ENCODE measurements at places on chromosomes 13 and 19.
A peak's percentile ranks its signal among the peaks of the same experiment; 100 is the strongest.

- no peak for DNase-seq
Observed at GRCh38 chr13:99418103-99418842, 83.0 kb upstream of the TM9SF2 start.

DNA sequence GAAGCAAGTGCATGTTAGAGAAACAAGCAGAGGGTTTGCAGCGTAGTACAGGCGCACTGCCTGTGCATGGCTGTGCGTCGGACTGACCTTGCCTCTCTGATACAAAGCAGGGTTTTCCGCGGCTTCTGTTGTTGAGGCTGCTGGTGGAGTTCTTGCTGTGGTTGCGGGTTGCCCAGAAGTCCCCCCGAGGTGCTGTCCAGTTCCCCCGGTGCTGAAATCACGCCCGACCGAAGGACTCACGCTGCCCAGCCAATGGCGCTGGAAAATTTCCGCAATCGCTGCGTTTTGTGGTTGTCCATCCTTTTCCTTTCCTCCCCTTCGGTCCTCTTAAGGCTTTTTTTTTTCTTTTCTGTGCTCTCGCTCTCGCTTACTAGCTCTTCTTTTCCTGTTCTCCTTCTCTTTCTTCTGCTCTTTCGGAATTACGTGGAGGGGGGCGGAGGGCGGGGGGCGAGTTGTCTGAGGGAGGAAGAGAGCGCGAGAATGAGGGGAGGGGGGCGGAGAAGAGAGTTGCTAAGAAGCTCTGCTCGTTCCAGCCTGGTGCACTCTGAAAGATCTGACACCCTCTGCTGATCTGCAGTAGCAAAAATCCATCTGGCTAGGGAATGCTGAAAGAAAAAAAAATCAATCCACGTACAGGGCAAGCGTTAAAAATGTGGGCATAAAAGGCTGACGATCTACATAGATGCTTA lies at the start of gene SLITRK1:
TSS of gene SLITRK1 (minus strand) at position 558 of the 689 bp plus-strand sequence. CDS start 967 bp downstream, outside the sequence.
- DNase-seq = no peak

DNA sequence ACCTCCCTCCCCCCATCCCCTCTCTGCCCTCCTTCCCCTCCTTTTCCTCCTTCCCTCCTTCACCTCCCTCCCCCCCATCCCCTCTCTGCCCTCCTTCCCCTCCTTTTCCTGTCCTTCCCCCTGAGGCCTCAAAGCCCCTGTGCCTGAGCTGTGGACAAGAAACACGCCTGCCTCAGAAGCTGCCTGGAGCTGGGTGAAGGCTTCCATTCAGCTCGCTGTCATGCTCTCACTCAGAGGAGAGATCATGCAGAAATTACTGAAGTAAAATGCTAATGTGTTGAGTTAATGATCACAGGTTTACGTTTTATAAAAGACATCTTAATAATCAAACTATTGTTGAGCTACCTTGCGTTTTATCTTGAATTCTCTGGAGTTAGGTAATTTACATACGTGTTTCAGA lies 114.5 kb downstream of the ATP11A start:
- DNase-seq = no peak

- DNase-seq = no peak
Observed at GRCh38 chr13:26500618-26501320, 56.7 kb upstream of the WASF3 start.

DNA sequence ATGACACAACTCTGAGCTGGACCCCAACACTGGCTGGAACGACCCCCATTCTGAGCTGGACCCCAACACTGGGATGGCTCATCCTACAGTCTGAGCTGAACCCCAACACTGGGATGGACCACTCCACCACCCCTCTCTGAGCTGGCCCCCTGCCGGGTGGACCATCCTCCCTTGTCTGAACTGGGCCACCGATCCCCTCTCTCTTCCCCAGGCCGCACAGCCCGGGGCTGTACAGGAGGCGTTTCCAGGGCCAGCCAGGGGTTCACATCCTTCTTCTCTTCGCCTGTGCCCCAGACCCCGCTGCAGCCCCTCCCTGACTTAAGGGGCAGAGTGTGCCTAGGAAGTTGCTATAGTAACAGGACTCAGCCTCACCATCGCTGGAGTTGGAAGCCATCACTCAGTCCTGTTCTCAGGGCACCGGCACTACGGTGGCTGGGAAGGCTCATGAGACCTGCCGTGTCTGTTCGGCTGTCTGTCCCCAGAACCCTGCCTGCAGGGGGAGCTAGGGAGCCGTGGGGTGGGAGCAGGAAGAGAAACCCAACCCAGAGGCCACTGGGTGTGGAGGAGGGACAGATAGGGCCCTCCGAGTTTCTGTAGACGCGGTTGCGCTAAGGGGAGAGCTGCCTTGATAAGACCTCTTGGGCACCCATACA lies 3.7 kb downstream of the PRKACA start:
- DNase-seq = peak; percentile 13

DNA sequence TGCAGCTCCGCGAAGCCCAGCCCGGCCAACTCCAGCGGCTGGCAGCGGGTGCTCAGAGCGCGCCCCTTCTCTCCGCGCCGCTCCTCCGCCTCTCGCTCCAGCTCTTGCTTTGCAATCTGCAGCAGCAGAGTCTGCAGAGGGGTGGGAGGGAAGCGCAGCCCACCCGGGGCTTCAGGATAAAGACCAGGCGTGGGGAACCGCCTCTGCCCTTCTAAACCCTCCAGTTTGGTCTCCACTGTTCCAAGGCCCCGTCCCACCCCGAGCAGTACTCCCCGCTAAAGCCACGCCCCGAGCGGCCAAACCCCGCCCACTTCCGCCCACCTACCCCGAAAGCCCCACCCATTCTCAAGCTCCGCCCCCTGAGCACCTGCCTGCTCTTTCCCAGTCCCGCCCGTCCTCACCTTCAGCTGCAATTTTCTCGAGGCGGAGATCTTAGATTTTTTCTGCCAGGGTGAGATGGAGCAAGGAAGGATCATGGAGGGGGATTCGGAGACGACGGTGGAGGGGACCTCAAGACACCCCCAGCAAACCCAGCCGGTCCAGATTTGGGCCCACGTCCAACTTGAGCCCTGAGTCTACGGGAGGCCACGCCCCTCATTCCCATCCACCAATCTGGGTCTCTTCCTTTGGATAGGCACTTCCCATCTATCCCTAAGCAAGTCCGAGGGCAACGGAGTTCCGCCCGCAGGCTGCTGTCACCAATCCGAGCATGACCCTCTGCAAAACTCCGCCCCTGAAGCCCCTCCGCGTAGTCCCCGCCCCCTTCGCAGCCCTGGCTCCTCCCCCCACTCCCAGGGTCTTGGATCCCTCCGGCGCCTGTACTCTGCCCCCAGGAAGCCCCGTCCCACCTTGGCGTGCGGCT lies 1.1 kb downstream of the TNNI3 start:
- DNase-seq = no peak

DNA sequence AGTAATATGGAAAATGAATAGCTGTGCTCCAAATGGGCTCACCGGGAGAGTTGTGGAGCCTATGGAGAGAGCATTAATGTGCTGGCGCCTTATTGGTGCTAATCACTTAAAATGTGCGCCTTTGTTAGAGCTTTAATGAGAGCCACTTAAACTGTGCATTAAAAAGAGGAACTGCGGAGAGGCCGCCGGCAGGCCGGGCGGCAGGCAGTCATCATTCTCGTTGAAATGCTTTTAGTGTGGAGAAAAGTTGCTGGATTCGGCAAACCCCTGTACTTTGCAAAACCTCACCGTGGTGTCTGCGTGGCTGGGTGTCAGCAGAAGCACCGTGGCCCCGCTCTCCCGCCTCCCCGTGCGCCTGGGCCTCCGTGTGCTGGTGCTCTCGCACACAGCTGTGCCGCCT lies 105.5 kb downstream of the KDM4B start:
- no peak for DNase-seq

DNA sequence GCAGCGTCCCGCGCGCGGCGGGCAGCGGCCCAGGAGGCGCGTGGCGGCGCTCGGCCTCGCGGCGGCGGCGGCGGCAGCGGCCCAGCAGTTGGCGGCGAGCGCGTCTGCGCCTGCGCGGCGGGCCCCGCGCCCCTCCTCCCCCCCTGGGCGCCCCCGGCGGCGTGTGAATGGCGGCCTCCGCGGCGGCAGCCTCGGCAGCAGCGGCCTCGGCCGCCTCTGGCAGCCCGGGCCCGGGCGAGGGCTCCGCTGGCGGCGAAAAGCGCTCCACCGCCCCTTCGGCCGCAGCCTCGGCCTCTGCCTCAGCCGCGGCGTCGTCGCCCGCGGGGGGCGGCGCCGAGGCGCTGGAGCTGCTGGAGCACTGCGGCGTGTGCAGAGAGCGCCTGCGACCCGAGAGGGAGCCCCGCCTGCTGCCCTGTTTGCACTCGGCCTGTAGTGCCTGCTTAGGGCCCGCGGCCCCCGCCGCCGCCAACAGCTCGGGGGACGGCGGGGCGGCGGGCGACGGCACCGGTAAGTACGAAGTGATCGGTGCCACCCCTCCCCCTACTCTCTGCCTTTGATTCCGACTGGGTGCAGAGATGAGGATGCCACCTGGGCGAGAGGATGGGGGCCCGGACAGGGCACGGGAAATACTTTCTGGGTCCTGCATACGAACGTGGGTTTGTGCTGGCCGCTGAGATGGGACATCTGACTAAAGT lies 874 bp downstream of the TRIM28 start:
- DNase-seq = no peak

DNA sequence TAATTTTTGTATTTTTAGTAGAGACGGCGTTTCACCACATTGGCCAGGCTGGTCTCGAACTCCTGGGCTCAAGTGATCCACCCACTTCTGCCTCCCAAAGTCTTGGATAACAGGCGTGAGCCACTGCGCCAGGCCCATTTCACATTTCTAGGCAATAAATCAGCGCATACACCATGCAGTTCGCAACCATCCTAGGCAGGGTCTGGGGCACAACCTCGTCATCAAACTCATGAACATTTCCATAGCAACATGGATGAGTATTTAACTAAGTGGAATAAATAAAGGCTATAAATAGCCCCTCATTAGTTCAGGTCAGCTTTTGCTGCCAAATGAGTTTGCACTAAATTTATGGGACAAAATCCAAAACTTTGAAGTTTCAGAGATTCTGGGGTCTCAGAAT lies 8.2 kb downstream of the MEIS3 start:
- no peak for DNase-seq

GRCh38 chr19:6794686-6795431 lies 22.4 kb downstream of the VAV1 start:
- DNase-seq = no peak

DNA sequence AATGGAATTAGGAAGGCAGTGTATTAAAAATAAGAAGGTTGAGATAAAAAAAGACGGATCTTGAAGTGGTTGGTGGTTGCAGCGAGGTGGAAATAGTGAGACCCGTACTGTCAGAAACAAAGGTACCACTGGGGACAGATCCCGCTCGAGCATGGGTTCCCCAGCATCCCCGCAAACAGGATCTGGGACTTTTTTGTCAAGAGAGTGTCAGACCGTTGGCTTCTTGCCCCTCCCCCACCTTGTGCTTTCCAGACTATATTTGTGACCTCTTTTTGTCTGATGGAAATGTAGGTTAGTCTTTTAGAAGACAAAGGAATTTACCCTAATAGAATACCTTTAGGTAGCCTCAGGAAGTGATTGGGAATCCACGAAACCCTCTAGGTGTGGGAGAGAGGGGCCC lies 4.2 kb downstream of the GATAD2A start:
- DNase-seq = no peak

GRCh38 chr19:27753622-27754021 lies 1459.3 kb downstream of the UQCRFS1 start:
- DNase-seq = no peak

DNA sequence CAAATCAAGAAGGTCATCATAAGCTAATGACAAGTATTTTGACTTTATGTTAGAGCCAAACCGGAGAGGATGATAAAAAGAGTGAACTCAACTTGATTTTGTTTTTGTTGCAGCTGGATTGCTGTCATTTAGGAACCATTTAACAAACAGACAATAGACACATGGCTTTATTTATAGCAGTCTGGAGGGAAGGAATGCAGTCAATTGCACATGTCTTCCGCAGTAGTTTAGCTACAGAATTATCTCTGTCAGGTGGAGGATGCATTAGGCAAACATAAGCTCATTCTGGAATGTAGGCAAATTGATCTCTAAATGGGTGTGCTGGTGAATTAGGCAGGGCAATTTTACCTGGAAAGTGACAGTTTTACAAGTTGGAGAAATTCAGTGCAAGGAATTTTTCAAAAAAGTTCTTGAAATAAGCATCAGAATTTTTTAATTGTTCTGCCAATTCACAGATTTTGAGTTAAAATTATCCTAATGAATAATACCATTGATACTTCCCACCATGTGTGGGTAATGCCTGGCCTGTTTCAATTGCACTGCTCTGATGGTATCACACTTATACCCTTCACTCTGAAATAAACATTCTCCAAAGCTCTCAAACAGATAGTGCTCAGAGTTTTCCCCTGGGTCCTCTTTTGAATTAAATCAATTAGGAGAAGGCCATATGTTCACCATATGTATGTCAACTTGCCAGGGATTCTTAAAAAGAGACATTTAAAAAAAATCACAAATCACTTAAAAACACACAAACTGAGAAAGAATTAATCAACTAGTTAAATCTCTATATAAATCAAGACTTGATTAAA lies 318.3 kb downstream of the NDFIP2 start:
- DNase-seq = no peak

- no peak for DNase-seq
Observed at GRCh38 chr19:46497773-46498172, 2.1 kb upstream of the PNMA8B start.

- no peak for DNase-seq
Observed at GRCh38 chr13:89852570-89852969, 1494.9 kb upstream of the MIR17HG start.

DNA sequence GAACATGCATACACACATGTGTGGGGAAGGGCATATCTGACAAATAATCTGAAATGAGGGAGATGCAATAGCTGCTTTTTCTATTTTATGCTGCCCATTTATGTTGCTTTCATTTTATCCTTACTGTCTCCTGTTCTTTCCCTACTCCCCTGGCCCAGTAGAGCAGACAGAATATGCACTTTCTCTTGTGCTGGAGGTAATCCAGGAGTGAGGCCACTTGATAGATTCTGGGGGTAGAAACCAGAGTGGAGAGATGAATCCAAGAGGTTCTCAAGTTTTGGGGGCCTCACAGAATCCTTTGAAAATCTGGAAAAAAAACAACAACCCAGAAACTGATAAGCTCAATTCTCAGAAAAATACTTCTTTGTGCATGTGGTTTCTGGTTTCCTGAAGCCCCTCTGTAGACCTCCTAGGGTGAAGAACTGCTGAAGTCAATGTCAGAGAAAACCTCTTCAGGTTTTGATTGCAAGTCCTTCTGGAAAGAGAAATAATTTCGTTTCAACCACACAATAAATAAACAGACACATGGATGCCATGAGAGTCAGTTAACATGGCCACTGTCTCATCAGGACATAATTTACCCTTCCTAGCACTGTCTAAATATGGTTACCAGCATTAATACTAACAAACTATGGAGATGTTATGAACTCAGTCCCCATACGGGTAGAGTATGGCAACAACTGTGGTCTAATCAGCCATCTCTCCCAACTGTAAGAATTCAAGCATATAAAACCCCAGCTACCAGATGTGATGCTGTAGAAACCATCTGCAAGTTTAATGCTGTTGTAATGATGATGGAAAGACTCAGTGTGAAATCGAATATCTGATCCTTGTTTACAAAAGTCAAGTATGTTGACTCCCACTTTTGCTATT lies 355.6 kb downstream of the SLC7A1 start:
- DNase-seq = no peak

- DNase-seq = no peak
Observed at GRCh38 chr13:52414963-52415362, 9.0 kb upstream of the THSD1 start.
